COR-L47 (cell line): ENCODE measurements at places on chromosomes 1 and 21.

DNA sequence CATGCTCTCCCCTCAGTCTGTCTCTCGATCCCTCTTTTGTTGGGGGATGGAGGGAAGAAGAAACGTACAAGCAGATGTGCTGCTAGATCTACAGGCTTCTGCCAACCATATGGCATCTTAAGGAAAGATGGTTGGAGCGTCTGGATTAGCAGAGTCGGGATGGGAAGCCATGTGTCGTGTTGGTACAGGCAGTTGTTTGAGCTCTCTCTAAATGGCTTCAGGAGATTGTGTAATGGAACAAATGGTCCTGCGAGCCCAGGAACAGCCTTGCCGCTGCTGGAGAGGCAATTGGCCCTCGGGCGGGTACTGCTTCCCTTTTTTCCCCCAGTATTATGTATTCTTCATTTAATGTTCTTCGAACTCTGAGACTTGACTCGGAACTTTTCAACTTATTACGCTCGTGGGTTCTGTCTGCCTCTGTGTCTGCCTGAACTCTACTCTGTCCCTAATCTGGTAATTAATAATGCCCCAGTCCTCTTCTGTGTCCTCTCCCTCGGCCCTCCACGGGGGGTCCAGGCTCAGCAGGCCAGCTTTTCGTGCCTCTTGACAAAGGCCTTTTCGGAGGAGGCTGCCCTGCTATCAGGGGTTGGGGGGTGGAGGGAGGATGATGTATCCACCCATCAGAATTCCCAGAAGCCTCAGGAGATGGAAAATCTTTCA, 215.3 kb downstream of the SDCCAG8 start:
- no peak for DNase-seq

DNA sequence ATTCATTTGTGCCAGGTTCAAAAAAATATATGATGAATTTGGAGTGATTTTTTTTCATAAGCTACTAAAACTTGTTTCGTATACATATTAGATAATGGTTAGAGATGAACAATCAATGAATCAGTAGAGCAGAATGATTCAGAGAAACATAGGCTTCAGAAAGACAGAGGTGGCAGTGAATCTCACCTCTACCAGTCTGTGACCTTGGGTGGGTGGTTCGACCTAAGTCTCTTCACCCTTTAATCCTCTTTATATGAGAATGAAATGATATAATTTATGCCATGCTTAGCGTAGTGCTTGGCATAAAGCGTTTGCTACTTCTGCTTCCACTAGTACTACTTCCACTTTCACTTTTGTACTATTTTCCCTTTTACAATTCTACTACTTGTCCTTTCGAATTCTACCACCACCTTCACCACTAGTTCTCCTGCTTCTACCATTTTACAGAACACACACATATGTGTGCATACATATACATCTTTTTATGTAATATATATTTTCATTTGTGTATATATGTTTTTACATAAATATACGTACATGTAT, 45.1 kb downstream of the FYB2 start:
- DNase-seq, result no peak

DNA sequence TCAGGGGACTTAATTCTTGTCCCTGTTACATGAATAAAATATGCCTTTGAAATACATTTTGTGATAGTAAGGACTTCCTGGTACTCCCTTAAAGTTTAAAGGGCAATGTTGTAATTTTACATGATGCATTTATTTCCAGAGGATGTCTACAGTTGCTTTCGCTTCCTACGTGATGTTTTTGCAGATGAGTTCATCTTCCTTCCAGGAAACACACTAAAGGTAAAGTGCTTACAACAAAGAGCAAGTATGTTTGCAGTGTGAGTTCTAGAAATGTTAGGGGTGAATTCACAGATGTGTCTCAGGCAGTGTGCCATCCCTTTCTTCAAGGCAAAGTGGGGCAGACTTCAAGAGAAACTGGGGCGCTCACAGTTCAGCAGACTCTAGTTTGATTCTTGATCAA, 31.2 kb downstream of the GNPAT start:
- DNase-seq, result no peak

DNA sequence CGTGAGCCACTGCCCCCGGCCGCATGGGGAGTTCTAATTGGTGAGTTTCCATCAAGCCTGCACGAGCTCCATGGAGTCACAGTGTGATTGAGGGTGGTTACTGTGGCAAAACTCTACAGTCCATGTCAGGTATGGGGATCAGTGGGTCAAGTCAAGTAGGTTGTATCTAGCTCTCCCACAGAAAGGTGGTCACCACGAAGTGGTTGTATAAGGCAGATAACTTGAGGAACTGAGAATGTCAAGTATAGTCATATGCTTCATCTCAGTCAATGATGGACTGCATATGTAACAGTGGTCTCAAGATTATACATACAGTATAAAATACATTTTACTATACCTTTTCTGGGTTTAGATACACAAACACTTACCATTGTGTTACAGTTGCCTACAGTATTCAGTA, 348.6 kb upstream of the ZP4 start:
- DNase-seq, result no peak

- no peak for DNase-seq
Measured at GRCh38 chr1:206687251-206687914, 2.7 kb downstream of the MAPKAPK2 start.
